ENCODE measurements at places on chromosomes 11 and 22. TPM values are rescaled to one million over a fixed set of nuclear protein-coding genes. Genes with fewer than 3 reads are reported as not detected.

ZP1 gene
- 0.35 TPM for total RNA-seq

TMA7B gene
- total RNA-seq = not detected

DNA sequence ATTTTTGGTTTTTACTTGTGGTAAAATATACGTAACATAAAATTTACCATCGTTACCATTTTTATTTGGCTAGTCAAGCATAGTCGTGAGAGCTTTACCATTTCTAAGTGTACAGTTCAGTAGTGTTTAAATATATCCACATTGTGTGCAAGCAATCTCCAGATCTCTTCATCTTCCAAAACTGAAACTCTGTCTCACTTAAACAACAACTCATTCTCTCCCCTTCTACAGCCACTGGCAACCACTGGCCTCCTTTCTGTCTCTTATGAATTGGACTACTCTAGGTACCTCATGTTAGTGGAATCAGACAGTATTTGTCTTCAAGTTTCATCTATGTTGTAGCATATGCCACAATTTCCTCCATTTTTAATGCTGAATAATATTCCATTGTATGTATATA, 37.4 kb downstream of the SMC1B start:
- DNase-seq = no peak

DNA sequence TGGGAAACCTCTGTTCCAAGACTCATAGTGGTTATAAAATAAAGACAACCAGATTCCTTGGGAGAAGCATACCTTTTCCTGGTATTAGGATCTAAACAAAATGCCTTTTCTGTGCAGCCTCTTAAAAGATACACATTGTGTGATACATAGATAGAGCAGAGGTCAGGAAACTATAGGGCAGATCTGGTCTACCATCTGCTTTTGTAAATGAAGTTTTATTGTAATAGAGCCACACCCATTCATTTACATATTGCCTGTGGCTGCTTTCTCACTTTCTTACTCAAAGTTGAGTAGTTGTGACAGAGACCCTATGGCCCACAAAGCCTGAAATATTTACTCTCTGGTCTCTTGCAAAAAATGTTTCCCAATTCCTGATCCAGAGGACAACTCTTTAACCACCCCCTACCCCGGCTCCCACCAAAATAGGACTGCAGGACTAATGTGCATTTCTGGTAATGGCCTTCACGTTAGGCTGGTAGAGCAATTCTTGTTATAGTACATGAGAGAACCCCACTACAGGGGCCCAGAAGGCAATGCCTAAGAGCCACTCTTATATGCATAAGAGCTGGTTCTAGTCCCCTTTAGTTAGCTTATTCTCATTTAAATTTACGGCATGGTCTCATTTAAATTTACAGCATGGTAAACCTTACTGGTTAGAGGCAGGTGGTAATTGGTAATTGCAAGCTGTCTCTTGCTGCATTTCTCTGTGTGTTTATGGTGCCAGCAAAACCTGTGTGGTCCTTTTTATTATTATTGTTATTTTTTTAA, 76.8 kb upstream of the YWHAH start:
- no peak for DNase-seq

ZFPL1 gene
- 54.3 TPM for total RNA-seq

NXPE4 gene
- total RNA-seq = 95.2 TPM

DNA sequence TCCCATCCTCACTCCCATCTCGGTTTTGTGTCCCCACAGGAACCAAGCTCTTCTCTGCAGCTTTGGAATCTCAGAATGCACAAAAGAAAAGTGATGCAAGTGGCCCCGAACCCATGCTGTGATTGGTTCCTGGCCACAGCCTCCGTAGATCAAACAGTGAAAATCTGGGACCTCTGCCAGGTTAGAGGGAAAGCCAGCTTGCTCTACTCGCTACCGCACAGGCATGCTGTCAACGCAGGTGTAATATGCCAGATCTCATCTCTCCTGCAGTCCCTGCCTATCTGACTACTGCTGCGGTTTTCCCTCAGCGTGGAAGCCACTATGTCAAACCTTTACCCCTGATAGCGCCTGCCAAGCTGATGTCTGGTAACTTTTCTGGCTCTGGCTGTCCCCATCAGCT, 200.5 kb upstream of the LRRC4C start:
- no peak for DNase-seq

DNA sequence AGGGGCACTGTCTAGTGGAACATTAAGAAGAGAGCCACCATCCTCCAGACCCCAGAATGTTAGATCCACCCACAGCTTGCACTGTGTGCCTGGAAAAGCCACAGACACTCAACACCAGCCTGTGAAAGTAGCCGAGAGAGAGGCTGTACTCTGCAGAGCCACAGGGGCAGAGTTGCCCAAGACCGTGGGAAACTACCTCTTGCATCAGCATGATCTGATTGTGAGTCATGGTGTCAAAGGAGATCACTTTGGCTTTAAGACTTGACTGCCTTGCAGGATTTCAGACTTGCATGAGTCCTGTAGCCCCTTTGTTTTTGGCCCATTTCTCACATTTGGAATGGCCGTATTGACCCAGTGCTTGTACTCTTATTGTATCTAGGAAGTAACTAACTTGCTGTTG, 115.9 kb upstream of the CCDC179 start:
- no peak for DNase-seq

DNA sequence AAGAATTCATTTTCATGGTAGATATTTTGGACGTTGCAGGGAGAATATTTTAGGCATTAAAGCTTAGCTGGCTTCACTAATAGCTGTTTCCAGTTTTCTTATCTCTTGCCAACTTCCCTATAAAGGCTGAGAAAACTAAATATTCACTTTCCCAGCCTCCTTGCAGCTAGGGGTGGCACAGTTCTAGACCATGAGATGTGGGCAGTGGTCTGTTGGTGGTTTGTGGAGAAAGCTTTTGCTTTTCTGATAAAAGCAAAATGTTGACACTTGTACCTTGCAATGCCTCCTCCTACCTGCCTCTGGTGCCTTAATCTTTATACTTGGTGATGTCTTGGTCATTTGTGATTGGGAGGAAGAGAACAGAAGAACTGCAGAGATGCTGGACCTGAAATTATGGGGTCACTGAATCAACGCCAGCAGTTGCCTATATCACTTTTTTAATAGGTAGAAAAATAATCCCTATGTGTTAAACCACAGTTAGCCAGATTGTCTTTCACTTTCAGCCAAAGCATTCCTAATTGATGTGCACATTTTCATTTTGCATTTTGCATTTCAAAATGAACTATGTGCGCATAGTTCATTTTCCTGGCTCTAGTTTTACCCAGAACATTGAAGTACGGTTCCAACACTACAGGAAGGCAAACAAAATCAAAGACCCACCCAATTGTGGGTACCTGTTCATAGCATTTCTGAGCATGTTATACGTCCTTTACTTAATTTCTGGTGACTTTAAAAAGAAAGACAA, 24.9 kb upstream of the ABTB2 start:
- DNase-seq = no peak

DNA sequence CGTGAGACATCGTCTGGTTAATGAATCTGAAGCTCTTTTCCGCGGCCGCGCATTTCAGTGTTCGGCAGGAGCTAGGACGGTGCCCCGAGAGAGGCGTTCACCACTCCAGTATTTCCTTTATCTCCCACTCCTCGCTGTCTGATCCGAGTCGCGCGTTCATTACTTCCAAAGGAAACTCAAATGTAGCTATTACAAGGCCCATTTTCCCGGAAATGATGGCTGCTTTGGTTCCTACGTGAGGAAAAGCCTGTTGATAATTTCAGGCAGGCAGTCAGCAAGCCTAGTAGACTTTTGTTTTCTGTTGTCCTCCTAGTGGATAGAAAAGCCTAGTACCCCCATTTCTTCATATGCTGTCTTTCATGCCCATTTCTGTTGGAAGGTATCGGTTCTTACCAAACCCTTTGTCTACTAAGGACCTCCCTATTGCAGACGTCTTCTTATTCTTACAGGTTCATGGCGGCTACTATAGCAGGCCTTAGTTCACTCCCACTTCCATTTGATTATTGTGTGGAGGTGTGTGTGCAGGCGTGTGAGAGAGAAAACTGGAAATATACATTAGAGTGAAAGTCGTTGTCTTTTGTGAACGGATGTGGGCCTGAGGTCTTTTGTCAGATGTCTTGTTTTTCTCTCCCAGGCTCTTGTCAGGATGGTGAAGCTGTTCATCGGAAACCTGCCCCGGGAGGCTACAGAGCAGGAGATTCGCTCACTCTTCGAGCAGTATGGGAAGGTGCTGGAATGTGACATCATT, 737 bp downstream of the RBM4 start:
- DNase-seq = no peak

OR2D3 gene
- total RNA-seq = not detected
